ENCODE measurements at places on chromosomes 5 and 9. TPM values are rescaled to one million over a fixed set of nuclear protein-coding genes. Genes with fewer than 3 reads are reported as not detected.

Gene GLRX
- 352 TPM for total RNA-seq

Gene SMARCA2
- total RNA-seq: 24.0 TPM

Gene LIFR
- 62.4 TPM for total RNA-seq

Gene PHYHD1
- total RNA-seq: not detected

Gene KCNIP1
- total RNA-seq: not detected

Gene CACNA1B
- total RNA-seq: not detected

Gene TAL2
- not detected for total RNA-seq

Gene DMRT2
- not detected for total RNA-seq

Gene OR1J2
- total RNA-seq: not detected

Gene SLC45A2
- total RNA-seq: not detected

Gene IRF1
- total RNA-seq: 11.7 TPM

Gene STOML2
- 205 TPM for total RNA-seq

Gene PCDHGA7
- total RNA-seq: 0.54 TPM

Gene IL33
- total RNA-seq: not detected

Gene FOXI1
- not detected for total RNA-seq

GRCh38 chr9:137032858-137033257 is 970 bp upstream of the FUT7 start:
- DNase-seq: no peak

DNA sequence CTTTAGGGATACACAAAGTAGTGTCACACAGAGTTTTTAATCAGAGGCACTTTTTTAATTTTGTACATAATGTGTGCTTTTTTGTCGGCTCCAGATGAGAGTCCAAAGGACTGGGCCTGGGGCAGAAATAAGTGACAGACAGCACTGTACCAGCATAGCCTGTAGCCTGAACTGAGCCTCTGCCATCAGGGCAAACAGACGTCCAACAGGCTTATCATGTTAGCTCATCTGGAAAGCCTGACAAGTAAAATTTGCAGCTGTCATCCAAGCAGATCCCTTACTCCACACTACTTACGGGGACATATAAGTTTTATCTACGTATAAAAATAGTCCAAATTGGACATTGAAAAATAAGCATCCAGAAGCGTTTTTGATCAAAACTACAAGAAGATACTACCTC is 233.1 kb upstream of the GAS1 start:
- no peak for DNase-seq

- DNase-seq: no peak
Observed at GRCh38 chr5:173823721-173824567, 64.2 kb upstream of the CPEB4 start.

DNA sequence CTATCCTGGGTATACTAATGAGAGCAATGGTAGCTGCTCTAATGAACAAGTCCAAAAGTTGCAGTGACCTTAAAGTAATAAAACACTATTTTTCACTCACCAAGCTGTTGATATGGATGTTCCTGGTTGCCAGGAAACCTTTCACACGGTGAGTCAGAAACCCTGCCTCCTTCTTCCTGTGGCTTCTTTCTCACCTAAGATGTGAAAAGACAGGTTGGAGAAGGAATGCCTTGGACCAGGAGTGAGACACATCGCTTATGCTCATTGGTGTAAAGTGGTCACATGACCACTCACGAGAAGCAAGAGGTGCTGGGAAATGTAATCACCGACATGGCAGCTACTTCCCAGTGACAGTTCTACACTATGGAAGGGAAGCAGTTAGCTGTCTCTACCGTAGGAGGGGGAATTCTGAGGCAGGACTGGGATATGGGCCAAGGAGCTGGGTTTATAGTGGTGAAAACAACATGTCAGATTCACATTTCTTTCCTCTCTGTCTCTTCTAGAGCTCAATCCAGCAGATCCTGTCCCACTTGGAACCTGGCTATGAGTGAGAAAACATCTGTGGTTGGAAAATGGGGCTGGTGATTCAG is 320.4 kb upstream of the KLF4 start:
- DNase-seq: no peak

DNA sequence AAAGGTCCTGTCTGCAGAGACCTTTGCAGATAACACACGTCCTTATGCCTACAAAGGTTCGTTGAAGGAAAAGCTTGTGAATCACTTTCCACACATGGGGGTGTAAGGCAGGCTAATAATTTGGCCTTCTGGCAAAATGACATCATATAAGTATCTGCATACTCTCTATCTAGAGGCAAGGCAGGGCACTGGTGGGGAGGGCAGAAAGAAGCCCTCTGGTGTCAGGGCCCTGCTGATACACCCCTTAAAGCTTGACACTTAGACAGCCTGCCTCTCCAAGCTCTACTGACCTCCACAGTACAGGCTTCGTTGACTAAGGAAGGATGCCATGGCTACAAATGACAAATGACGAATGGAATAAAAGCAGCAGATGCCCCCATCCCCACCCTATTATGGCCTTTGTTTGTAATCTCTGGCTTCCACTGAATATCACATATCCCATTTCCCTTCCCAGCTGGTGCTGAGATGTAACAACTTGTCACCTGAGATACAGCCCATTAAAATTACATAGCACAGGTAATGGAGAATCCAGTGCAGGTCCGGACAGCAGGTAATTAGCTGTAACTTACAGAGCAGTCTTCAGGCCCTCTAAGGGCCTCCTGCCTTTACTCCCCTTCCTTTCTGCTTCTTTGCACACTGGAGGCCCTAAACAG is 76.9 kb upstream of the IFNK start:
- no peak for DNase-seq

GRCh38 chr5:8869932-8870331 is 675.9 kb downstream of the SEMA5A start:
- no peak for DNase-seq

DNA sequence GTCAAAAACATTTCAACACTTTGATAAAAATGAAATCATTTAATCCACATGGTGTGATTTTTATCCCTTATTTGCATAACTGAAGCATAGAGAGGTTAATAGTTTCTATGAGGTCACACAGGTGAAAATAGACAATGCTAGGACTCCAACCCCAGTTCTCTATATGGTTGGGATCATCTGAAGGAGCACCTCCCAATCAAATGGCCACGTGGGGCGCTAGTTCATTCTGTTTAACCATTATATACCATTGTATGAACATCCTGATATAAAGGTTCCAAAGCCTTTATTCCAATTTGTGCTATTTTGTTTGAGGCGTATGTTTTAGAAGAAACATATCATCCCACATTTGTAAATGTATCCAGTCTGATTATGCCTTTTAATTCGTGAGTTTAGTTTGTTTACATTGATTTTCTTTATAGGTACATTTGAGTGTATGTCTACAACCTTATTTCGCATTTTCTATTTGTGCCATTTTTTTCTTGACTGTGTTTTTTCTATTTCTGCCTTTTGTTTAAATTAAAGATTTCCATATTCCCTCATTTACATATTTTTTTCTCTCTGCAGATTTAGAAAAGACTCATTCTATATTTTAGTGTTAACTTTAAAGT is 1092.0 kb downstream of the MAT2B start:
- DNase-seq: peak; percentile 34

GRCh38 chr9:109843641-109844040 is 63.6 kb downstream of the PALM2AKAP2 start:
- DNase-seq: no peak

- DNase-seq: peak; percentile 52
Observed at GRCh38 chr5:69007726-69008368, 86.0 kb upstream of the SLC30A5 start.

- no peak for DNase-seq
Observed at GRCh38 chr5:150052956-150053712, 33.2 kb downstream of the CSF1R start.

DNA sequence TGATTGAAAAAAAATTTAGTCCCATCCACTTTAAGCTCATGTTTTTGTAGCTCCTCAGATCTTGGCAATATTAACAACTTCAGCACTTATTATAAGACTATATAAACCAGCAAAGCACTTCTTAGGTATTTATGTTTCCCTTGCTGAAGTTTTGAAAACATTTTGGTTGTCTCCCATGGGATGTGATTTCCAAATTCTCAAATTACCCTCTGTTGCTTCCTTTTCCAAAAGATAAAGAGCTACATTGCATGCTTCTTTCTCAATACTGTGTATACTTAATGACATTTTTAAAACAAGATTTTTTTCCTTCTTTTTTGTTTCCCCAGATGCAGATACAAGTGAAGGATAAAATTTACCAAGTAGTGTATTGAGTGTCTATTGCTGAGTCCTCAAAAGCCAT is 567.1 kb downstream of the CSNK1G3 start:
- DNase-seq: no peak

DNA sequence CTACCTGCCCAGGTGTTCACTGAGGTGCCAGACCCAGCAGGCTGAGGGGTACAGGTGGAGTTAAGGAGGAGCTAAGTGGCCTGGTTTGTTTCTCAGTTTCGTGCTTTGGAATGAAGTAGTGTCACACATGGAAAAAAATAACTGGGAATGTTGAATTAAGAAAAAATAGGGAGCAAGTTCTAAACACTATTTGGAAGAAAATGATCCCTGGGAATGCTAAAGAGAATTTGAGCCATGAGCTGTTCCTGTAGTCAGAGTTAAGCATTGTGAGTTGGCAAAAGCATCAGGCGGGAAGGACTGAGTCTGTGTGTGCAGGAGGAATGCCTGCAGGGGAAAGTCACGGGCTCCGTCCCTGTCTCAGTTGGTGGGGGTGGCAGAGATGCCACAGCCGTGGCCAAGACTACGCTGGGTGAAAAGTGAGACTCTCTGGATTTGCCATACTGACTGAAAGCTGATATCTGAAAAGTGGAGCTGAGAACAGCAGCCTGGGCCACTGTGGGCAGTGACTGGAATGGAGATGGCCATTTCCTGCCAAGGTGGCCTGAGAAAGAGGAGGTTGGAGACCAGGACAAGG is 37.0 kb downstream of the SYK start:
- DNase-seq: no peak

DNA sequence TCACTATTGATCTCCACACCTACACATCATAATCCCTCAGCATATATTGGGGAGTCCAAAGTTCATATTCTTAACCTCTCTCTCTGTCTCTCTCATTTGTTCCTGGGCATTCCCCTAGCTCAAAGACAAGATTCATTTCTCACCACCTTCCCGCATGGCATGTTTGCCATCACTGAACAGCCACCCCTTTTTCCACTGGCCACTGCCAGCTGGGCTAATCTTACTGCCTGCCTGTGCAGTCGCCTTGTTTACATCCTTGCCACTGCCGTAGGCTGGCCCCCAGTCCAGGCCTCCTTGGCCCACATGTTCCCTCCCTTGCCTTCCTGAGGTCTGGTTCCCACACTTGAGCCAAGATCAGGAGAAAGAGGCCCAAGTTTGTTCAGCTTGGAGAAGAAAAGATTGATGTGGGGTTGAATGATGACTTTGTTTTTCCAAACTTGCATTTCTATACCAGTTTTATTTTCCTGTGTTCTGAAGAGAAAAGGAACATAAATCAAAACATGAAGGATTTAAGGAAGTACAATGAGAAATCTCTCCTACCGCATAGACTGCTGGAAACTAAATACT is 80.2 kb downstream of the PLAC8L1 start:
- no peak for DNase-seq

DNA sequence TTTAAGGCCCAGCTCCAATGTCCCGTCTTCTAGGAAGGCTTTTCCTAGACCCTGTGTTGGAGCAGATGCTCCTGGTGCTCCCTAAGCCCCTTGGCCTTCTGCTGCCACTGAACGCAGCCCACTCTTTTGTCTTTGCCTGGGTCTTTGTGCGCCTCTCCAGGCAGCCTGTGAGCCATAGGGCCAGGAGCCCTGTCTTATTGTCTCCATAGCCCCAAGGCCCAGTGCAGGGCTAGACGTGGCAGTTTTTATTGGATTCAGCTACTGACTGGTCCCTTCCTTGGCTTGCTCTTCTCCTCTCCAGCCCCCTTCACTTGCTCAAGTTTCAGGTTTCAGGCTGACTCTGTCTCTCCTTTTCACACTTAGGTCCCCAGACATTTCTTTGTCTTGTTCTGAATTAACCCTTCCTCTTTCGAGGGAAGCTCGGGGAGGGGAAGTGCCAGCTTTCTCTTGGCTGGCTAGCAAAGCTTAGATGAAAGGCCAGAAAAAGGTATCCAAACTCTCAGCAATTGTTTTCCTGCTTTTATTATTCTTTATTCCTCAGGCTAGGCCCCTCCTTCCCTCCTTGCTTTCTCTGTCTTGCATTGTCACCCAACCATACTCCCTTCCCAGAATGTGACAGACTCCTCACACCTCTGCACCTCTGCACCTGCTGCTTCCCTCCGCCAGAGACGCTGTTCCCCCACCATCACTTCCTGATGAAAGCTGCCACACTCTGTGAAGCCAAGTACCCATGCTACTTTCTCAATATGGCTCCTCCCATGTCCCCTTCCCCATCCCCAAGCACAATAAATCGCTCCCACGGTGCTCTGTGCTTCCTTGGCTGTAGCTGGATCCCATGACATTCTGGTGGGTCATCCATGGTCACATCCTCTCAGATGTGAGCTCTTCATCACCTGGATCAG is 101.6 kb upstream of the CPEB4 start:
- no peak for DNase-seq

DNA sequence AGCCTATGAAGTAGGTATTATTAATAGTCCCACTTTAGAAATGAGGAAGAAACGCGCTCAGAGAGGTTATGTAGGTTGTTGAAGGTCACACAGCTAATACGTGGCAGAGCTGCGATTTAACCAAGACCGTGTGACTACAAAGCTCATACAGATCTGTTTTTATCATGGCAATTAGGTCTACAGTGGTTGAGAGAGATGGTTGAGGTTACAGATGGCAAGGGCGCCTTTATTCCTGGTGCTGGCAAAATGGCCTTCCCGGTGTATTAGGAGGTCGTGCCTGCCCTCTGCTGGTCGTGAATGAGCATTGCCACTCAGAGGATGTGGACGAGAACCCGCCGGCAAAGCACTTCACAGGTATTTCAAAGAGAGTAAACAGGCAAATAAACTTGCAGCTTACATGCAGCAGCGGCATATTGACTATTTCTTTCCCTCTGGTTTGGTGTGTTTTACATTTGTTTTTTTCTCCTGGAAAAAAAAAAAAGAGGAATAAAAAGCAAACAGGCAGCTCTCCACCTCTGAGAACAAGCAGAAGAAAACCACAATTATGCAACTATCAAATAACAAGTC is 65.3 kb upstream of the EGFLAM start:
- DNase-seq: peak; percentile 49

DNA sequence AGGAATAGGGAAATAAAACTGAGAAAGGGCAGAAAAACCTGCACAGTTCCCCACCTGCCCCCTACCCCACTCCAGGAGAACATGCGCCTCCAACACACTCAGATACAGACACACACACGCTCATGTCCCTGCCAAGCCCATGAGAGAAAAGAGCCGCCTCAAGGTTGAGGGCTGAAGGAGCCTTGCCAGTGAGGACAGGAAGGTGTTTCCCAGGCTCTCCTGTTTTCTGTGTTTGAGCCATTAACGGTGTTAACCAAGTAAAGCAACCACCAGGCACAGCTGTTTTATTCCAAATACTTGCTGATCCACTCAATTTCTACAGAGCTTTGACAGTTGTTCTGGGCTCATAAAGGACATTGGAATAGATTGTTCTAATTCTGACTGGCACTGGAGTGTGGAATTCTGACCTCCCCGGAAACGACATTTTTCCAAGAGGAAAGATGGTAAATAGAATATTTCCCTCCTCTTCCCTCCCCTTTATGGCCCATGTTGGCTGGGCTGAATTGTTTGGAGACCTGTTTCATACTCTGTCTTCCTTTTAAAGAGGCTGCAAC is 238.0 kb downstream of the DMAC1 start:
- DNase-seq: no peak

- DNase-seq: peak; percentile 59
Observed at GRCh38 chr9:83620841-83621636, 1.9 kb upstream of the IDNK start.

- DNase-seq: no peak
Observed at GRCh38 chr5:132760049-132760420, 12.8 kb downstream of the CCNI2 start.

- DNase-seq: no peak
Observed at GRCh38 chr5:9392625-9393024, 153.2 kb downstream of the SEMA5A start.
